ENCODE measurements at places on chromosomes 5 and 9. TPM values are rescaled to one million over a fixed set of nuclear protein-coding genes. Genes with fewer than 3 reads are reported as not detected.

DNA sequence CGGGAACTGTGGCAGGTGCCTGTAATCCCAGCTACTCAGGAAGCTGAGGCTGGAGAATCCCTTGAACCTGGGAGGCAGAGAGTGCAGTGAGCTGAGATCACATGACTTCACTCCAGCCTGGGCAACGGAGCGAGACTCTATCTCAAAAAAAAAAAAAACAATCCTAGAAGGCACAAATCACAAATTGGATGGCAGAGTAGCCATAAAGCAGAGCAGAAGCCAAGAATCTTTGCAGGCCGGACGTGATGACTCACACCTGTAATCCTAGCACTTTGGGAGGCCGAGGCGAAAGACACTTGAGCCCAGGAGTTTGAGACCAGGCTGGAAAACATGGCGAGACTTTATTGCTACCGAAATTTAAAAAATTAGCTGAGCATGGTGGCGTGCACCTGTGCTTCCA, 9.2 kb upstream of the FUBP3 start:
- DNase-seq, result no peak

DNA sequence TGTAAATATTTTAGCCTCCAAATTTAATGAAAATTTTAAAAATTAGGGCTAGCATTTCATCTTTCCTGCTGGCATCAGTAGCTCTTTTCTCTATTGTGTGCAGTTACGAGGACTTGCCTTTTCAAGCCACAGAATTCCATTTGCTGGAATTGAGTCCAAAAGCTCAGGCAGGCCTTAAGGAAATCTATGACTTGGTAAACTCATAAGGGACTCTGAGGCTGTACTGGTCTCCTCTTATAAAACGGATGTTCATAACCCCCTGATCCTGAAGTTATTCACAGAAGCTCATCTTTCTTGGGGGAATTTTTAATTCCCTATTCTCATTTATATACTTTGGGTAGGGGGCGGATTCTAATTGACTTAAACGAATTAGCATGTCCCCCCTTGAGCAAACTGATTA, 23.4 kb downstream of the ANKRA2 start:
- no peak for DNase-seq

DNA sequence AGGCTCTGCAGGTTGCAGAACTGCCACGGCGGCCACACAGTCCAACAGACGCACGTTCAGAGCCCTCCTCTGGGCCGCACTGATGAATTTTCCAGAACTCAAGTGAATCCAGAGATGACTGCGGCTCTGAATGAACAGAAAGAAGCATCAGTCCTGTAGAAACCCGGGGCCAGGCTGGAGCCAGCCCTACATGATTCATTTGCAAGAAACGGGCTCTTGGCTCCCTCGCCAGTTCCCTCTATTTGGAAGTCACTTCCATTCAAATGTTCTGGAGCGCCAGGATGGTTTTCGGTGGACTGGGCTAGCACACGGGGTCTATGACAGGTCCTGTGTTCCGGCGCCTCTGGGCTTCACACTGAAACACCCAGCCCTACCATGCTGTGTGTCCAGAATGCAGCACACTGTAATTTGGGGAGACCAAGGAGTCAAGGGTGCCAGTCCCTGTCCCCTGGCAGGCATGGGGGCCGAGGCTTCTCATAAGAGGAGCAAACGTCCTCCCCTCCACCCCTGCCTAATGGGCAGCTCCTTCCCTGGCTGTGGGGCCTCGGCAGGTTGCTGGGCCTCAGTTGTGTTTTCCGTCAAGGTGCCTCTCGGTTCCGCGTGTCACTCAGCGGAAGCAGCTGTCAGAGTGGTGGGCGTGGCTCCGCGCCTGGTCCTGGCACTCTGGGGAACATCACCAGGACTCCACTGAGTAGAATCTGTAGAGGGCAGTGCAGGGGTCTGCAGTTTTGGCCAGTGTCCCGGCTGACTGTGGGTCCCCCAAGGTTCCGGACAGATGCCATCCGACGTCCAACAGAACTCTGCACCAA, 18.1 kb upstream of the COL5A1 start:
- DNase-seq, result no peak

DNA sequence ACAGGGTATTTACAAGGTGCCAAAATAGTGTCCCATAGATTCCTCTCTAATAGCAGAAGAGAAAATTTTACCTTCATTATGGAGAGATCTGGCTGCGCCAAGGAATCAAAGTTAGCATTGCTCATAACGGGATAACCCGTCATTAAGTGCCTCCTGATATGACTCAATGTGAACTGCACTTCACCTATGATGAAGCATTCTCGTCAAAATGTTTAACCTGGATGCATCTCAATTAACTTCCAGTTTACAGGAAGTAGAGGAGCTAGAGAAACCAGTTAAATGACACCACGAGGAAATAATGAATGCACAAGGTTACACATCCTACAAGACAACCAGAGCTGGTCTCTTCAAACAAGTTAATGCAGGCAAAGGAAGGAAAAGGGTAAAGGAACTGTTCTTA, 17.2 kb downstream of the FBXW11 start:
- DNase-seq, result no peak

DNA sequence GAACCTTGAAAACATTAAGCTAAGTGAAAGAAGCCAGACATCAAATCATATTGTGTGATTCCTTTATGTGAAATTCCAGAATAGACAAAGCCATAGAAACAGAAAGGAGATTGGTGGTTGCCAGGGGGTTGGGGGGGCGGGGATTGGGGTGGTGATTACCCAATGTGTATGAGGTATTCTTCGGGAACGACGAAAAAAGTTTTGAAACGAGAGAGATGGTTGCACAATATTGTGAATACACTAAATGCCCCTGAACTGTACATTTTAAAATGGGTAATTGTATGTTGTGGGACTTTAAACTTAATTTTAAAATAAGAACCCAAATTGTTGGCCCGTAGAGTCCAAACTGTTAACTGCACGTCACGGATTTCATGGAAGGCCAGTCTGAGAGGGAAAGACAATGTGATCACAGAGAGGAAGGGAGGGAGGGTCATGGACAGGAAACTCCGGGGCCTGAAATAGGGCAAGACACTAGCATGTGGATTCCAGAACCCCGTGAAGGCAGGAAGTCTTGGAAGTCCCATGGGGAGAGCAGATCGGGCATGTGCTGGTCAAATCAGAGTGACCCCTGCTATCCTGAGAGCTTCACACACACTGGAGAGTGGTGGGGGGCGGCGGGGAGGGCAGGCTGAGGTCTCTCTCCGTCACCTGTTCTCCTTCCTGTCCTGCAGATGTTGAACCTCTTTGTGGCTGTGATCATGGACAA, 218.4 kb downstream of the CACNA1B start:
- DNase-seq, result peak; percentile 93

DNA sequence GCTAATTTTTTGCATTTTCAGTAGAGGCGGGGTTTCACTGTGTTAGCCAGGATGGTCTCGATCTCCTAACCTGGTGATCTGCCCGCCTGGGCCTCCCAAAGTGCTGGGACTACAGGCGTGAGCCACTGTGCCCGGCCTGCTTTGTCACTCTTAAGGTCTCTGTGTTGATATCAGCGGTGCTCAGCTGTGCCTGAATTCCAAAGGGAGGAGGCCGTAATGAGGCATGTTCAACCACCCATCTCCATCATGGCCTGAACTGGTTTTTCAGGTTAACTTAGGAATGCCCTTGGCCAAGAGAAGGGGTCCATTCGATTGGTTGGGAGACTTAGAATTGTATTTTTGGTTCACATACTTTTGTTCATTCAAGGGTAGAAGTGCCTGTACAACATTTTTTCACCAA, 22.0 kb downstream of the HSD17B3 start:
- DNase-seq, result no peak

DNA sequence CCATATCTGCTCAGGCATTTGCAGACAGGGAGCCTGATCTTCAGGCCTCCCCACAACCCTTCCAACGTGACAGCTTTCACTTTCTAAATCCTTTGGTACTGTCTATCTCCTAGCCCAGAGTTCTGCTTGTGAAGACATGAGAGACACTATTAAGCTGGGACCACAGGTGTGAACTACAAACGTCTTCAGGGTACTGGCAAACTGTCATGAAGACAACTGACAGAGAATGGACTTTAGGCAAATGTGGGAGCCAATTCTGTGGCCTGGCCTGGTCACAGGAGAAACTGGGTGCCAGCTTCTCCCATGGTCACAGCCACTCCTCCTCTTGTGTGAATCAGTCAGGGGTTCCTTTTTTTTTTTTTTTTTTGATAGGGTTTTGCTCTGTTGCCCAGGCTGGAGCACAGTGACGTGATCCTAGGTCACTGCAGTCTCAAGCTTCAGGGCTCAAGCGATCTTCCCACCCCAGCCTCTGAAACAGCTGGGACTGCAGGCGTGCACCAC, 10.4 kb downstream of the TRIM14 start:
- DNase-seq, result no peak

DNA sequence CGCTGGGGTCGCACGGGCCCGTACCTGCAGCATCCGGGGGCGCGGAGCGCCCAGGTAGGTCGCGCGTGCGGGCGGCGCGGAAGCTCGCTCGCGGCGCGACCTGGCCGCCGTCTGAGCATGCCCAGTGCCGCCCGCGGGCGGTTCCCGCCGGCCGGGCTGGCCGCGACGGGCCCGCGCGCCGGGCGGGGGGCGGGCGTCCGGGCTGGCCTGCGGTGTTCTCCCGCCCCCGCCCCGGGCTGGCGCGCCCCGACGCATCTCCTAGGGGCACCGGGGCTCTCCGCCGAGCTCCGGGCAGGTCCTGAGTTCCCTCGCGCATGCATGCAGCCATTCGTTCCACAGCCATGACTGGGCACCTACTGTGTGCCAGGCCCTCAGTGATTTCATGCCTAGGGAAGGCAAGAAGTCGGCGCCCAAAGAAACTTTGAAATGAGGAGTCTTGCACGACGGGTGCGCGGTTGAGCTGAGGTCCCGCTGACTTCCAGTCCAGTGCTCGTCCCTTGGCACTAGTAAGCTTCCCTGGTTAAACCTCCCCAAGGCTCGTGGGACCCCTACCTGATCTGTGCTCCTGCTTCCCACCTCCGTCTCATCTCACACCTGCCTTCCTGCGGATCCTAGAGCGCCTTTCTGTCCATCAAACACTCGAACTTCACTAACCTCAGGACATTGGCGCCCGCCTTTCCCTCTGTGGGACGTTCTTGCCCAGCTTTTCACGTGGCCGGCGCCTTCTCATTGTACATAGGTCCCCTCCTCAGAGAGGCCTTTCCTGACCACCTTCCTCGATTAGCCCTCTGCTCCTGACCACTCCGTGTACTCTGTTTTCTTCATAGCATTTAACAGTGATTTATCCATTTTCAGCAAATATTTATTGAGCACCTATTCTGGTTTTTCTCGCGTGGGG, at the start of gene PTPN3:
Gene PTPN3, minus strand, starts transcription at position 113 of the 898 bp plus-strand sequence. CDS start 34,873 bp downstream, outside the sequence.
- no peak for DNase-seq

- DNase-seq, result no peak
These were observed 96.3 kb upstream of the EQTN start for GRCh38 chr9:27393054-27393846.

- DNase-seq, result no peak
These were observed 125.5 kb downstream of the TENT4A start for GRCh38 chr5:6838736-6839135.

GRCh38 chr9:93116072-93116961, 17.7 kb downstream of the NINJ1 start:
- no peak for DNase-seq

GRCh38 chr5:119292701-119293515, 62.9 kb upstream of the TNFAIP8 start:
- no peak for DNase-seq

- no peak for DNase-seq
These were observed at the start of gene CAPSL for GRCh38 chr5:35938568-35939227. Gene CAPSL (minus strand): TSS chr5:35938622. CDS start chr5:35921120, 17,502 bp downstream.

DNA sequence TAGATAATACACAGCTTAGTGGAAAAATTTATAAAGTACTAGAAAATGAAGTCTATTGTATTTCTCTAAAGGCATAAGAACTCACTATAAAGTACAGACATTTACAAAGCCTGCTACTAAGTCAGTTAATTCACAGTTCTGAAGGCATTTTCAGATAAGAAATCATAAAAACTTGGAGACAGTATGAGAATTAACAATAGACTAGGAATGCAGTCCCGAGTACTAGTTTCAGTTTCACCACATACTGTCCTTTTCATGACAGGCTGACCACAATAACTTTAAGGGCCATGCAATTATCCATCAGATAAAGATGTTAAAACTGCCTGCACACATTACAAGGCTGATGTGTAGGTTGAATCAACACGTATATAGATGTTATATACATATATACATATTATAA, 362.6 kb upstream of the SMC2 start:
- DNase-seq, result no peak

GRCh38 chr9:129617167-129617566, 3.7 kb downstream of the C9orf50 start:
- DNase-seq, result no peak

DNA sequence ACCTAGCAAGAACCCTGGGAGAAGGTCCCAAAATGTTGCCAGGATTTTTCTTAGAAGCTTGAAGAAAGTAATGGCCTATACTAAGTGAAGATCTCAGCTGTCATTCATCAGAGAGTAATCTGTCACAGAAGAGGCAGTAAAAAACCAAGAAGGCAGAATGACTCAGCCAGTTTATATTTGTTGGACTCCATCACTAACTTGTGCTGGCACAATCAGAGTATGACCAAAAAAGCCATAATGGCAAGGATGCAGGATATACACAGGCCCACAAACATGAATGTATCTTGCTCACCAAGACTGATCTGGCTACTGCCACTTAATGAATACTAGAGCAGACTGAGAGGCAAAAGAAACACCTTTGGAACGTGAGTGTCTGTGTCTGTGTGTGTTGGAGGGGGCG, 104.0 kb upstream of the POU5F2 start:
- DNase-seq, result no peak

GRCh38 chr5:141573489-141574121, 45.2 kb downstream of the DIAPH1 start:
- DNase-seq, result no peak

- DNase-seq, result no peak
These were observed 329.4 kb downstream of the ARRDC3 start for GRCh38 chr5:91053741-91054025.

DNA sequence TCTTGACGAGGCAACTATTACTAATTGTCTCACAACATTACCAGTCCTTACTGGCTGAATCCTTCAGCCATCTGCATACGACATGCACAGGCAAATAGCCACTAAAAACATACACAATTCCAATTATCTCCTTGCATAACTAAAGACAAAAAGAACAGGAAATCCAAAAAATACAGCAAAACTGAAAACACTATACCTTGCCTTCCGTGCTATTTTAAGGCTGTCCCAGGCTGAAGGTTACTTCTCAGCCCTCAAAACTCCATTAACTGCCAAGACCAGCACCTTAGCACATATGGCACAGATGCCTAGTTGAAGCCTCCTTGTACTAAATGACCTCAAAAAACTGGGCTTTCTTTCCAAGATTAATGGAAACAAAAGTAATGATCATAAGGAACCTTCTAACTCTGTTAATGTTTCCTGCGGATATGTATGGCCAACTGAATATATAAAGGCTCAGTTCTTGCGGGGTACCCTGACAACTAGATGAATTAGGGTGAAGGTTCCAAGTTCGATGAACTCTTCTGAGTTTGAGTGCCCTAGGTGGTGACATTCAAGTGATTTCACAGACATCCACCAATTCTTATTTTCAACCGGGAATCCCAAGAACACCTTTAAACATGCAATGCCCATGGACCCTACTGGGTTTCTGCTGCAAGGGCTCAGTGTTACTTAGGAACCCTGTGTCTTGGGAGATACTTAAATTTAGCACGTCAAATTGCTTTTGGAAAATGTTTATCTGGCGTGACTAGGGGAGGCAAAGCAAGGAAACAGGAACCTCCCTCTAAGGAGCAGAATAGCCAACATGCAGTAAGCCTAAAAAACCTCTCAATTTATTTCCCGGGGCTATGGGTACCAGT, 455.3 kb downstream of the RAB3C start:
- DNase-seq, result no peak

The ZNF300 gene
- 2.7 TPM for total RNA-seq

The SAXO1 gene
- total RNA-seq, result not detected

The CDK5RAP2 gene
- total RNA-seq, result 54.5 TPM

The GPX8 gene
- total RNA-seq, result 22.1 TPM

The IFNK gene
- total RNA-seq, result not detected

The PTGS1 gene
- 12.0 TPM for total RNA-seq

The BSPRY gene
- total RNA-seq, result 3.9 TPM
